ENCODE measurements at places on chromosomes 1 and 21.

- peaks cover 7% of the 10 kb centered on the region for H3K4me1 ChIP-seq
- DNase-seq: no peak
- H3K36me3 ChIP-seq: no peaks in the 10 kb centered on the region
- H3K27me3 ChIP-seq: peaks cover 22% of the 10 kb centered on the region
- H3K4me3 ChIP-seq: no peak within 1 kb of the TSS
These were observed at the start of gene KCNE2 for GRCh38 chr21:34363733-34364132. KCNE2 (plus strand) TSS chr21:34364006; CDS start chr21:34370479, 6,473 bp downstream.

GRCh38 chr1:119266386-119266785 lies 102.2 kb upstream of the HAO2 start:
- no peaks in the 10 kb centered on the region for H3K36me3 ChIP-seq
- H3K27me3 ChIP-seq: peaks cover 6% of the 10 kb centered on the region
- DNase-seq: no peak
- H3K4me1 ChIP-seq: no peaks in the 10 kb centered on the region
- no peak overlapping the region for H3K27ac ChIP-seq

DNA sequence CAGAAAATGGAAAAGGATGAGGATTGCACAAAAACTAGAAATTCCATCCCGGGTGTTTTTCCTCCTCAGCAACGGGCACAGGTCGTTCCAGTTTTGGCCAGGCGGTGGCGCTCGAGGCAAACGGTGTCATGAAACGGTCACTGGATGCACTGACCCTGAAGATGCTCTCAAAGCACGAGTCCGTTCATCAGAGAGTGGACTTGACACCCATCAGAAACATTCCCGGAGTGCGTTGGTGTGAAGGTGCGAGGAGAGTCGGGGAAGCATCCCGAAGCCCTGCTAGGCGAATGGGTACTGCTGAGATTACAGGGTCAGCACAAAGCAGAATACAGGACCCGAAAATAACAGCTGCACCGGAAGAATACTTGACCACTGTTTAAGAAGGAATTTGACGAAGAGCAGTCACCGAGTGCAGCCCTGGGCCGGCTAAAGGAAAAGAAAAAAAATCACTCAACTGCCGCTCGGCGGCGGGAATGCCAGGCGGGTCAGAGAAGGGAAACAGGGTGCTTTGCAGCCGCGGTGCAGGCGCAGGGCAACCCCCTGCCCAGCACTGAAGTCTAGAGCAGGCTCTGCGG lies 71.7 kb upstream of the ETS2 start:
- H3K27me3 ChIP-seq: peaks cover 33% of the 10 kb centered on the region
- peak overlapping the region; percentile 83 for H3K4me3 ChIP-seq
- H3K36me3 ChIP-seq: no peaks in the 10 kb centered on the region
- H3K4me1 ChIP-seq: peaks cover 14% of the 10 kb centered on the region

DNA sequence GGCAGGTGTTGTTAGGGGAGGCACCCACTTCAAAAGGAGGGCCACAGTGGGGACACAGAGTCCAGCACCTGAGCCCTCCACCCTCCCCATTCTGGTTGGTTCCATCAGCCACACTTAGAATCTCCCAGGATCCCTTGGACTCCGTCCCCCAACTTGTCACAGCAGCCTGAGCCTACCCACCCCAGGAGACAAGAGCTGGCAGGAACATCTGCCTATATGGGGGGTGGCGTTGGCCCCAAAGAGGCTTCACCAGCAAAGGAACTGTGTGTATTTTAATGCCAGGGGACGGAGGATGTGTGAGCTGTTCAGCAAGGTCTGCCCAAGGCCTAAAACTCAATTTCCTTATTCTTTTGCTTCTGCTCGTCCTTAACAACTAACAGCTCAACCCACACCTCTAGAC lies 86.4 kb upstream of the TMEM51 start:
- no peaks in the 10 kb centered on the region for H3K4me1 ChIP-seq
- no peak for DNase-seq
- no peaks in the 10 kb centered on the region for H3K27me3 ChIP-seq
- H3K4me3 ChIP-seq: no peak overlapping the region
- H3K36me3 ChIP-seq: no peaks in the 10 kb centered on the region

- no peak for DNase-seq
- no peaks in the 10 kb centered on the region for H3K4me1 ChIP-seq
- H3K4me3 ChIP-seq: no peak overlapping the region
- no peaks in the 10 kb centered on the region for H3K36me3 ChIP-seq
These were observed 3.2 kb downstream of the DPT start for GRCh38 chr1:168725831-168726230.

GRCh38 chr1:157466011-157466410 lies 86.3 kb downstream of the FCRL5 start:
- H3K36me3 ChIP-seq: no peaks in the 10 kb centered on the region
- H3K27me3 ChIP-seq: peaks cover 7% of the 10 kb centered on the region
- no peaks in the 10 kb centered on the region for H3K4me1 ChIP-seq
- H3K27ac ChIP-seq: no peak overlapping the region

- no peaks in the 10 kb centered on the region for H3K27me3 ChIP-seq
- peaks cover 21% of the 10 kb centered on the region for H3K4me1 ChIP-seq
- H3K36me3 ChIP-seq: peaks cover 10% of the 10 kb centered on the region
- H3K27ac ChIP-seq: peak within 1 kb of the TSS; percentile 98
These were observed at the start of gene PRDM15 for GRCh38 chr21:41879190-41879998. PRDM15 (minus strand) TSS chr21:41879344; CDS start chr21:41860363, 18,981 bp downstream.

- no peak for DNase-seq
- H3K4me3 ChIP-seq: no peak overlapping the region
- peaks cover 16% of the 10 kb centered on the region for H3K27me3 ChIP-seq
- H3K4me1 ChIP-seq: no peaks in the 10 kb centered on the region
These were observed 16.6 kb upstream of the EDEM3 start for GRCh38 chr1:184771190-184771691.
